NCI-H1694 (cell line): ENCODE measurements at places on chromosomes 6 and 20.
A peak's percentile ranks its signal among the peaks of the same experiment; 100 is the strongest.

- no peak for DNase-seq
Measured at GRCh38 chr6:105757512-105758200, 328.5 kb upstream of the PRDM1 start.

GRCh38 chr20:62285722-62286121, 17.1 kb upstream of the ADRM1 start:
- no peak for DNase-seq

DNA sequence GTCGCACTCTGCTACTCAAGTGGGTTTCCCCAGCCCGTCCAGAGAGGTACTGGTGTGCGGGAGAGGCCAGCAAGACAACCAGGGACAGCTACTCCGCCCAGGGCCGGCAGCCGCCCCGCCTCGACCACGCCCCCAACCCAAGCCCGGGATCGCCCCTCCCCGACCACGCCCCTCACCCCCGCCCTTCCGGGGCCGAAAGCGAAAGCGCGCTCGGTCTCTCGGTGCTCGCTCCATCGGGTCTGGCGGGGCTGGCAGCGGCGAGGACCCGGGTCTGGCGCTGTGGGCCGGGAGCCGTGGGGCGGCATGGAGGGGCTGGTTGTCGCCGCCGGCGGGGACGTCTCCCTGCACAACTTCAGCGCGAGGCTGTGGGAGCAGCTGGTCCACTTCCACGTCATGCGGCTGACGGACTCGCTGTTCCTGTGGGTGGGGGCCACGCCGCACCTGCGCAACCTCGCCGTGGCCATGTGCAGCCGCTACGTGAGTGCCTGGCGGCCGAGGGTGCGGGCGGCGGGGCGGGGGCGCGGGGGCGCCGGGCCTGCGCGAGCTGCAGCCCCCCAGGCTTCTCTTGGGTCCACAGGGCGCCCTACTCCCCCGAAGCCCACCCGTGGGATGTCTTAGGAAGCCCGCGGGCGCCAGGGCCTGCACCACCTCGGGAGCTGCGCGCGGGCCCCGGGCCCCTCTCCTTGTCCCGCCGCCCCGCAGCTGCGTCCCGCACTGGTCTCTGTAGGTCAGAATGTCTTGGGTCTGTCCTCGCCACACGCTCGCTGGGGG, at the start of gene PSMG4:
TSS of gene PSMG4 (plus strand) at position 228 of the 771 bp plus-strand sequence. CDS start at position 304, 76 bp downstream.
- DNase-seq = peak; percentile 41

DNA sequence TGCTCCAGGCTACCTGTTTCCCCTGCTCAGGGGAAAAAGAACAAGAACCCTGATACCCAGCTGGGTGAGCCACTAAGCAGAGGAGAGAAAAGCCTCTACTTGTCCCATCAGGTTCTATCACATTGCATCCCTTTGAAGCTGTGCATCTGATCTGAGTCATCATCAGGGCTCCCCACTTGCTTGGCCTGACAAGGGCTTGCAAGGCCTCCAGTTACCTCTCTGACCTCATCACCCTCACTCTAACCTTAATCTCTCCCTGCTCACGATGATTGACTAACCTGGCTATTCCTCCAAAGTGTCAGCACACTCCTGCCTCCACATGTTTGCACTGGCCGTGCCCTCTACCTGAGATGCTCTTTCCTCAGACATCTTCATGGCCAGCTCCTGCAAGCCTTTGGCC, 309.5 kb upstream of the CHD6 start:
- no peak for DNase-seq

DNA sequence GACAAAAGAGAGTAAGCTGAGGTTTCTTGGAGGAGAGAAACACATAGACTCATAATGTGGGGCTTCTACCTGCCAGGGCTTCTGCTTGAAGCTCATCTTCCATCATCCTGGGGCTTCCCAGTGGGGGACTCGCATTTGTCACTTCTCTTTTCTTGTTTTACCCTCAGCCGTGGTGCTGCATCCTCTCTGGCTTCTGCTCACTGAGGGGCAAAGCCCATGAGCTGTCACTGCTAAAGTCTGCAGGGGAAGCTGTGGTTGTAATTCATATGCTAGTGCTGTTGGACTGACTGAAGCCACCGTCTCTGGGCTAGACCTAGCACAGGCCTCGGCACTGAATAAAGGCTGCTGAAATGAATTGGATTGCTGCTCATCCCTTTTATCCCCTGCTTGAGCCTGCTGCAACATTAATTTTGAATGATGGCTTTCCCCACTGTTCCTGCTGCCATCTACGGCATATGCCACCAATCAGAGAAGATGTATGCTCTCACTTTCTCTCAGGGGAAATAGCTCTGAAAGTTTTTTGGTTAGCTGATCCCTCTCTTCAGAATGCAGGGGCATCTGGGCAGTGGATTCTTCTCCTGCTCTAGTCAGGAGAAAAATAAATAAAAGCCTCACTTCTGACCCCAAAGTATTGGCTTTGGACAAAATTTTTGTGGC, 568.4 kb upstream of the MAP3K7 start:
- no peak for DNase-seq

DNA sequence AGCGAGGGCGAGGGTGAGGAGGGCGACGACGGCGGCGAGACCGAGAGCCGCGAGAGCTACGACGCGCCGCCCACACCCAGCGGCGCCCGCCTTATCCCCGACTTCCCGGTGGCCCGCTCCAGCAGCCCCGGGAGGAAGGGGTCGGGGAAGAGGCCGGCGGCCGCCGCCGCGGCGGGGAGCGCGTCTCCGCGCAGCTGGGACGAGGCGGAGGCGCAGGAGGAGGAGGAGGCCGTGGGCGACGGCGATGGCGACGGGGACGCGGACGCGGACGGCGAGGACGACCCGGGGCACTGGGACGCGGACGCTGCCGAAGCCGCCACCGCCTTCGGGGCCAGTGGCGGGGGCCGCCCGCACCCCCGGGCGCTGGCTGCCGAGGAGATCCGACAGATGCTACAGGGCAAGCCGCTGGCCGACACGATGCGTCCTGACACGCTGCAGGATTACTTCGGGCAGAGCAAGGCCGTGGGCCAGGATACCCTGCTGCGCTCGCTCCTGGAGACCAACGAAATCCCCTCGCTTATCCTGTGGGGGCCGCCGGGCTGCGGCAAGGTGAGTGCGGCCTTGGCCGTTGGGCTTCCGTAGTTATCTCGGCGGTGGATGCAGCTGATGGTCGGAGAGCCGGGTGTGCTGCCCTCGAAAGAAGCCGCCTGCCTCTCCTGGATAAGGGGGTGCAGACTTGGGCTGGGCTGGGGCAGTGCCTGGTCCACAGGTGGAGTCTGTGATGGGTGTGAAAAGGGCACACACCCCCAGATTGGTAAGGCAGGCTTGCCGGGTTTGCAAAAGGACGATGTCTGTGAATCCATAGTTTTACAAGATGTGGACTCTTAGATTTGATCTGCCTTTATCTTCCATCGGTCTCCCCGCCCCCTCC, 938 bp downstream of the WRNIP1 start:
- DNase-seq = no peak

DNA sequence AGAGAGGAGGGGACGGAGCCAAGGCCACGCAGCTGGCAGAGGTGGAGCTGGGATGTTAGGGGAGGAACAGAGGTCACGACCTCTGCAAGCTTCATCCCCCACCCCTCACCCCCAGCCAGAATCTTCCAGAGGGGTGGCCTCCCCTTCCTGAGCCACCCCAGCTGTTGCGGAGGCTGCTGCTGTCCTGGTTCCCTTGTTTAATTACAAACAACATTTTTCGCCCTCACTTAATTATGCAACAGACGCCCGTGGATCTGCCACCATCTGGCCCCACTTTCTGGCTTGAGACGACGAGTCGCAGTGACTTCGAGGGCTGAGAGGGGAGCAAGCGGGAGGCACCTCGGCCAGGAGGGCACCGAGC, 153.7 kb upstream of the PTPN1 start:
- DNase-seq = peak; percentile 66

GRCh38 chr6:43007126-43007525, 6.6 kb downstream of the MEA1 start:
- no peak for DNase-seq

- no peak for DNase-seq
Measured at GRCh38 chr6:3961581-3962215, 112.5 kb downstream of the FAM50B start.

GRCh38 chr6:50889935-50890334, 71.3 kb downstream of the TFAP2B start:
- no peak for DNase-seq

- DNase-seq = no peak
Measured at GRCh38 chr6:131764350-131764749, 43.5 kb upstream of the ENPP1 start.

DNA sequence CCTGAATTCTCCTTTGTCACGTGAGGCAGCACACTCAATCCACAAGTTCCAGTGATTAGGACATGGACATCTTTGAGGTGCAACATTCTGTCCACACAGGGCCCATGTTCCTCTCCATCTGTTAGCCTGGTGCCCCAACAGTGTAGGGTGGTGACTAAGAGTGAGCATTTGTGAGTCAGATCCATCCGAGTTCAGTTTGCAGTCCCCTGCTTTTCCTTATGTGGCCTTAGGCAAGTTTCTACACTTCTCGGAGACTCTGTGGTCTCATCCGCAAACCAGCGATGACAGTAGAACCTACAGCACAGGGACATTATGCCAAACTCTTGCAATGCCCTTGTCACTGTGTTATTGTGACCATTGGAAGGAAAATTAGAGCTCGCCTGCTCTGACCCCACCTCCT, 178.7 kb upstream of the CDH4 start:
- no peak for DNase-seq

- DNase-seq = peak; percentile 82
Measured at GRCh38 chr6:37525460-37526357, 26.0 kb upstream of the CCDC167 start.

DNA sequence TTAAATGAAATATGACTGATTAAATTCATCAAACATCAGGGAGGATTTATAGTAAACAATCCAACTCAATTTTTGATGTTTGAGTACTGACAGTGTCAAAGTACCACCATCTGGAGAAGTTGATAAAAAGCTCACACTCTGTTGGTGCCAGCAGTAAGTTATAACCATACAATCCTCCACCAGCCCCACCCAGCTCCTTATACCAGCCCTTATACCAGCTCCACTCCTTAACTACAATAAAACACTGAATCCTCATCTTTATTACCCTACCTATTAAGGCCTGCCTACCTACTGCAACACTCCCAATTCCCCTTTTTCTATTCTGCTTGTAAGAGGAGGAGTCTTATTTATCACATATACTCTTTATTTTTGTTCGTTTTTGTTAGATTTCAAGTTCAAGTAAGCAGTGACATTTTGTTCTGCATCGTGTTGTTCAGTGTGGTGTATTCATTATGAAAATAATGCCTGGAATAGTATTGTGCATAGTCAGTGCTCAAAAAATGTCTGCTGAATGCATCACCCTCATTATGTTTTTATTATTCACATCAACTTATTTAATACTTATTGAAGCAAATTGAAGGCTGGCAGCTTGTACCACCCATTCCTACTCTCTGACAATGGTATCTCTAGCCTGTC, 954.7 kb upstream of the ADGRB3 start:
- no peak for DNase-seq

GRCh38 chr6:2744209-2744771, 6.4 kb downstream of the MYLK4 start:
- DNase-seq = peak; percentile 41

GRCh38 chr6:39260456-39260855, 31.2 kb upstream of the KCNK5 start:
- DNase-seq = no peak

DNA sequence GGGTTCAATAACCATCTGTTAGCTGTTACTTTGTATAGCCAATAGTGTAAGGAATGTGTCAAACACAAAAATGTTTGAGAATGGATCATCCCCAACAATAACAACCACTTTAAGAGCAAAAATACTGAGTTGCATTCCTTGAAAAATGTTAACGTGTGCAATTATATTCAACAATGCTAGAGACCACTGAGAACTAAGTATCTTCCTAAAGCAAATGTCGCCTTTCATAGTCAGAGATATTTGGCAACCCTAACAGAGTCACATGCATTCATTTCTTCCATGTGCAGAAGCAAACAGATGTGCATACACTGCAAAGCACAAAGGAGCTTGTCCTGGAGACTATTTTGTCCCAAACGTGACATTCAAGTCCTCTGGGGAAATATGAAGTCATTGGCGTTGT, 448.6 kb downstream of the GJA1 start:
- DNase-seq = no peak

GRCh38 chr6:39343396-39343870, 20.9 kb upstream of the KCNK16 start:
- no peak for DNase-seq

- DNase-seq = no peak
Measured at GRCh38 chr6:23499549-23499948, 626.5 kb upstream of the NRSN1 start.

GRCh38 chr6:149217466-149217888, 100.0 kb upstream of the TAB2 start:
- DNase-seq = no peak

- no peak for DNase-seq
Measured at GRCh38 chr6:158629367-158630221, 14.9 kb downstream of the DYNLT1 start.

GRCh38 chr20:7347409-7347808, 579.9 kb downstream of the BMP2 start:
- DNase-seq = no peak

DNA sequence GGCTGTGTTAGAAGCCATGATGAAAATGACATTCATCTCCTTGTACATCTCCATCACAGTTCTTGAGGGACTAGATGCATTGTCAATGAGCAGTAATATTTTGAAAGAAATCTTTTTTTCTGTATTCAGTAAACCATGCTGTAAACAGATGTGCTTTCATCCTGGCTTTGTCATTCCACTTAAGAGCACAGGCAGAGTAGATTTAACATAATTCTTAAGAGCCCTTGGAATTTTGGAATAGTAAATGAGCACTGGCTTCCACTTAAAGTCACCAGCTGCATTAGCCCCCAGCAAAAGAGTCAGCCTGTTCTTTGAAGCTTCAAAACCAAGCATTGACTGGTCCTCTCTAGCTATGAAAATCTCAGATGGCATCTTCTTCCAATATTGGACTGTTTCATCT, 197.8 kb upstream of the HDDC2 start:
- no peak for DNase-seq

DNA sequence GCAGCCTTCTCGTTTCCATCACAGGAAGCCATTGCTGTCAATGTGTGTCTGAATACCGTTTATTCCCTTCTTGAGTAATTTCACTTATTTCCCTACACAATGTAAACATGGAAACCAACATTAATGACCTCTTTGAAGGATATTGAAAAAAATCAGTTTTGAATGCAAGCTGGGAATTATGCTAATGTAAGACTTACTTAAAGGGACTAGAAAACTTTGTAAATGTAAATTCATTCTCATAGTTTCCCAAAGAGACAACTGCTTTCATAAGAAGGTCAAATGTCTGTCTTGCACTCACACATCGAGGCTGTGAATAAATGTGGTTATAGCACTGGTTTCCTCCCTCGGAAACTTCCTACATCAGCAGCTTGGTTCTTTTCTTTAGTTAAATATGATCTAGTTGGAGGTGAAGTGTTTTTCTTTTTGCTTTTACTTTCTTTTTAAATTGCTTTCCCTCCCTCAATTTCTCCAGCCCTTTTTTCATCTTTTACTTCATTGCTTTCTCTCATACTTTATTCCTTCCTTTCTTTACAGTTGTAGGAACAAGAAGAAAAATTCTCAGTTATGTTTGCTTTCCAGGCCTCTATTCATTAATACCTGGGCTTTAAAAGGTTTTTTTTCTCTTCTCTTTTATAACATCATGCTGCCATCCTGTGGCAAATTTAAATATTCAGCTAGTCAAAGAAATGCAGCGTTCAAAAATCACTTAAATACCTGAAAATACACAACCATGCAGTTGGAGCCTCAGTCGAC, 108.3 kb downstream of the TNFAIP3 start:
- DNase-seq = no peak
